ENCODE measurements at places on chromosomes 7 and 10.

DNA sequence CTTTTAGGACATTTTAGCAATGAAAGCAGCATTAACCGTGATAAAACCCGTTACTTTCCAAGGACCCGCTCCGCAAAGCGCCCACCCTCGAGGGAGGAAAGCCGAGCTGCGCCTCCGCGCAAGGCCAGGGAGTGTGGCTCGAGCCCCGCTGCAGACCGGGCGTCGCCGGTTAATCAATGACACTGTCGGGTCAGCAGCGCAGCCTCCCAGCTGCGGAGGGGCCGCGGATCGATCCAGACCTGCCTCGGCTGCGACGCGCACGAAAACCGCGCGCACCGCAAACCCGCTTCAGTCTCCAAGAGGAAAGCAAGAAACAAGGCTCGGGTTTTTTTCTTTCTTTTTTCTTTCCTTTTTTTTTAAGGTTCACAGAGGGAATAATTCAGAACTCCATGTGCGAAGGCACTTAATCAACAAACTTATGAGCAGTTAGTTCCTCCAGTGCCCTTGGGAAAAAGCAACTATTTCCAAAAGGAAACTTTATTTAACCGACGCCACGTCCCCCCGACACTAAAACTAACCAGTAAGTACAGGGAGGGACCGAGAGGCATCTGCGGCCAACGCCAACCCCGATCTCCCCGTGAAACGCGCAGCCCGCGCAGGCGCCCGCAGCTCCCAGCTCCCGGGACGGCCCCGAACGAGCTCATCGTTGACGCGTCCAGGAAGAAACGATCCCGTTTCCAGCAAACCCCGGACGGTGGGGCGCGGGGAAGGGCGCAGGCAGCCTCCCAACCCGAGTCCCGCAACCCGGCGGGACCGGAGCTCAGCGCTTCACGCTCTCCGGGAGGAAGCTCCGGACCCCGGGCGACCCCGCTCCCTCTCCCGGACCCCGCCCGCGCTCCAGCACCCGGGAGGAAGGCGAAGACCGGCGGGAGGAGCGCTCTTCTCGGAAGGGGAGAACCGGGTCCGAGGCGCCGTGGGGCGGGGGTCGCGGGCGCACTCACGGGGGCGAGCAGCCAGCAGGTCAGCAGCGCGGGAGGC lies 598 bp downstream of the VIPR2 start:
- peak; percentile 68 for DNase-seq

GRCh38 chr7:132059141-132059540 lies 502.7 kb upstream of the PODXL start:
- DNase-seq = no peak

GRCh38 chr7:63070696-63071095 lies 928.0 kb upstream of the ZNF722 start:
- no peak for DNase-seq

GRCh38 chr10:133106516-133106915 lies 18.8 kb downstream of the ADGRA1 start:
- DNase-seq = no peak

DNA sequence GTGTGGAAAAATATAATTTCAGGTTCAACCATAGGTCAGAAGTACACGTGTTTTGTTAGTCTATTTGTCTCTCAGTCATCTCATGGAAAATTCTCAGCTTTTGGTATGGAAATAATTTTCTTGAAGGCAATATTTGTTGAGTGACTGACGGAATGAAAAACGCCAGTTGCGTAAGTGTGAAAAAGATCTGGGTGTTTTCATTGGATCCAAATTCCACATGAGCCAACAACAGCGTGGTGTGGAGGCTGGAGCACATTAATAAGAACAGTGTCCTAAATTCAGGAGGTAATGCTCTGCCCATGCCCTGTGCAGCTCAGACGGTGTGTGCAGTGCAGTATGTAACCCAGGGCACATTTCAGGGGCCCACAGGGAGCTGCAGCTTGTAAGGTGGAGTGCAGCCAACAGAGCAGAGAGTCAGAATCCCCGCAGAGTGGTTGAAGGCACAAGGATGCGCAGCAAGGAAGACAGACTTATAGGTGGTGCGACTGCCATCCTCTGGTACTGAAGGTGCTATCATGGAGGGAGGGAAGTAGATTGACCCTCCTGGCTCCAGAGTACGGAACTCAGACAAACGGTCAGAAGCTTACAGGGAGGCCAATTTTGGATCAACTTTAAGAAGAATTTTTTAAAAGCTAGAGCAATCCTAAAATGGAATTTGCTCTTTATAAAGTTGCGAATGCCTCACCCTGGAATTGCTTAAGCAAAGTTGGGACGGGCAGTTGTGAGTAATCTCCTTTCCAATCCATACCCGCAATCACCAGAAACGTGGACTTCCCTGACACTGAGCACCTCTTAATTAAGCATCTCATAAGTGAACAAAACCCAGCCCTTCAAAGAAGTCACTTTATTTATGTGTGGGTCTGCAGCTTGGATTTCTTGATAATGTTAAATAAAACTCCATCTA lies 38.0 kb downstream of the EGFR start:
- DNase-seq = no peak

- DNase-seq = peak; percentile 23
Measured at GRCh38 chr10:44462338-44462914, 77.5 kb upstream of the CXCL12 start.

DNA sequence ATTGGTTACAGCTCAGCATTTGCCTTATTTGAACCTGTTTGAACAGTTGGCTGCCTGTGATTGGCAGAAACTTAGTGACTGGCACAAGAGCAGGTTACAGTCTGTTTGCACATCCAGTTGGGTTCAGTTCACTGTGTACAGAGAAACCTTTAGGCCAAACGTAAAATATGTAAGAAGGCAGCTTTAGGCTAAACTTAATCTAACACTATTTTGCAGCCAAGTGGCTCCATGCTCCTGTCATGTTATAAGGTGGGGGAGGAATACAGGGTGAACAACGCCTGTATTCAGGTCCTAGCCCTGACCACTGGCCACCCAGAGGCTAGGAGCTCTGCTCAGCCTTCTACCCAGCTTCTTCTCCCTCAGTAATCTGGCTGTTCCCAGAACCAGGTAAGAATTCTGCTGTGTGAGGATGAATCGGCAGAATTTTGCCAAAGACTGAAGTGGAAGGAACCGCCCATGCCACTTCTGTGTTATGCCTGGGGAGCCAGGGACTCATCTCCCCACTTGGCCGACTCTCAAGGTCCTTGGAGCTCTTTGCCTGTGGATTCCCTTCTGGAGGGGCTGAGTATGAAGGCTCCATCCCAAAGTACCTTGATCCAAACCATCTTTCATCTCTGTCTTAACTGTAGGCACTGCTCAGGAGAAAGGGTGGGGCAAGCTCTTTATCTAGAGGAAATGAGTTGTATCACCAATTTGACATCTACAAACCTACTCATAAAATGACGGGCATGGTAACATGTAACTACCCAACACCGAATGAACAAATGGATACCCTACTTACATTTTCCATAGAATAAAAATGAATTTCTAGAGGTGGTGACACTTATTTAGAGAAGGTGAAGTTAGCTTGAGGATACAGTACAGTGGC lies 164.4 kb upstream of the NAMPT start:
- DNase-seq = no peak

DNA sequence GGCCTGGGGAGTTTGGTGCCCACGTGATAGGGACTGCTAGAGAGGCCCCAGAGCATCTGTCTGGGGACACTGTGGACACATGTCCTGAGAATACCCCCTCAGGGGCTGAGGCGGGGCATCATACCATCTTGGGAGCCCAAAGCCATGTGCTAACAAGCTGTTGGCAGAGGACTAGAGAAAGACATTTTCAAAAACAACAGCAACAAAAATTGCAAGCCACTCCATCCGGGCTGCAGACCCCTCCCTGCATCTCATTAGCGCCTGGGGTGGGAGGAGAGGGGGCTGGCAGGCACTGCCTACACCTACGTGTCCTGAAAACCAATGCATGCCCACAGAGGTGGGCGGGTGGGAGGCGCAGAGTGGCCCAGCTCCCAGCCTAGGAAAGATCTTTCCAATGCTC lies 507.4 kb upstream of the PODXL start:
- DNase-seq = no peak

GRCh38 chr10:29618341-29619171 lies 16.2 kb downstream of the SVIL start:
- DNase-seq = no peak

GRCh38 chr7:151251328-151251688 lies 2.8 kb upstream of the SMARCD3 start:
- DNase-seq = no peak

GRCh38 chr7:8068892-8069686 lies 100.5 kb downstream of the GLCCI1 start:
- no peak for DNase-seq

DNA sequence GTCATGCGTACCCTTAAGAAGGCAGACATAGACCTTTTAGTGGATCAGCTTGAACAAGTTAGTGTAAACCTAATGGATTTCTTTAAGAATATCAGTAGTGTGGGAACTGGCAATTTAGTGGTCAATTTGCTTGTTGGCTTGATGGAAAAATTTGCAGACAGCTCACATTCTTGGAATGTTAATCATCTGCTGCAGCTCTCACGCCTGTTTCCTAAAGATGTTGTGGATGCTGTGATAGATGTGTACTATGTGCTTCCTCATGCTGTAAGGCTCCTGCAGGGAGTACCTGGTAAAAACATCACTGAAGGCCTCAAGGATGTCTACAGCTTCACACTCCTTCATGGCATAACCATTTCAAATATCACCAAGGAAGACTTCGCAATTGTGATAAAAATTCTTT lies 103.4 kb downstream of the ABCA13 start:
- no peak for DNase-seq

DNA sequence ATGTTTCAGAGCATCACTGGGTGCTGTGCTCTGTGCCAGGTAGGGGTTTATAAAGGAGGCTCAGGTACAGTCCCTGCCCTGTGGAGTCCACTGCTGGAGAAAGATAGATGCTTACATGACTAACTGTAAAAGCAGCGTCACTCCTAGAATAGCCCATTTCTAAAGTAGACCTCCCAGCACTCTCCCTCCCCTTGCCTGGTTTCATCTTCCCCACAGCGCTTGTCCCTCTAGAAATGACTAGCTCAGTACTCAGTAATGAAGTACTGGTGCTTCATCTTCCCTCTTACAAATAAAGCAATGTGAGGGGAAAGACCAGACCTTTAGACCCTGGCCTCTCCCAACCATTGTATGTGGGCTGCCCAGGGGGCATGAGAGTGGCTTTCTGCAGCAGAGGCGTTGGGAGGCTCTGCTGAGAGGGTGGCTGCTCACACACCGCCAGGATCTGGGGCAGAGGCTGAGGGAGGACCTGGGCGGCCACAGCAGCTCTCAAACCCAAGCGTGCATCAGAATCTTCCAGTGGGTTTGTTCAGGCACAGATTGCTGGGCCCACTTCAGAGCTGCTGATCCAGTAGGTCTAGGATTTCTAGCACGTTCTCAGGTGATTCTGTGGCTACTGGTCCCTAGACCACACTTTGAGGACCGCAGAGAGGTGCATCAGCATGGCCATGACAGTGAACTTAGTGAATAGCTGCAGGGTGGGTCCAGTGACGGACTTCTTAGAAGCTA lies 110.3 kb upstream of the ANLN start:
- DNase-seq = no peak

GRCh38 chr10:9877978-9878377 lies 1139.7 kb upstream of the CELF2 start:
- DNase-seq = no peak

GRCh38 chr7:108347616-108348015 lies 108.6 kb downstream of the NRCAM start:
- no peak for DNase-seq

DNA sequence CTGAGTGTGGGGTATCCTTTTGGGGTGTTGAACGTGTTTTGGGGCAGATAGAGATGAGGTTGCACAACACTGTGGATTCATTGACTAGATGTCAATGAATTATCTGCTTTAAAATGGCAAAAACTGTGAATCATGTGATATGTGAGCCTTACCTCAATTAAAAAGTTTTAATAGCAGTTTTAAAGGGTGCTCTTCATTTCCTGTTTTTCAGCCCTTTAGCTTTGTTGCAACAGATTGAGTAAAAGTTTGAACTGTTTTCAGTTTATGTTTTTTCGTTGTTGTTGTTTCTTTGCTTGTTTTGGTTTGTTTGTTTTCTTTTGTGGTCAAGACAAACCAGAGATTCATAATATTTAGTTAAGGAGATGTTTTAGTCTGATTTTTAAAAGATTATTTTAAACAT lies 9.4 kb downstream of the TAS2R41 start:
- no peak for DNase-seq

DNA sequence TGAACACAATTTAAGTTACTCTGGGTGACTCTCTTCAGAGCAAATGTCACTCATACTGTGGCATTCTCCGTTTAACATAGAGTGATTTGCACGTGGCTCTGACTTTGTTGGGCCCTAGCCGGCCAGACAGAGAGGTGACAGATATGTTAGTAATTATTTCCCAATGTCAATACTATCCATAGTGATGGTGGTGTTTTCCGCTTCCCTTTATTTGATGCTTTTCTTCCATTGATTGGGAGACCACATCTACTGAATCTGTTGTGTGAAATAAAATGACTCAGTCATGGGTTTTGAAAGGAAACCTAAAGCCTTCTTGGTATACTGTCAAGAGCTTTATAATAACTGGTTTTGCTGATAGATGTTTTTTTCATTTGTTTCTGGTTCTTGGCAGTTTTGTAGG lies 7.4 kb downstream of the AVL9 start:
- DNase-seq = peak; percentile 58

- peak; percentile 54 for DNase-seq
Measured at GRCh38 chr10:119263951-119264617, 56.7 kb downstream of the GRK5 start.

DNA sequence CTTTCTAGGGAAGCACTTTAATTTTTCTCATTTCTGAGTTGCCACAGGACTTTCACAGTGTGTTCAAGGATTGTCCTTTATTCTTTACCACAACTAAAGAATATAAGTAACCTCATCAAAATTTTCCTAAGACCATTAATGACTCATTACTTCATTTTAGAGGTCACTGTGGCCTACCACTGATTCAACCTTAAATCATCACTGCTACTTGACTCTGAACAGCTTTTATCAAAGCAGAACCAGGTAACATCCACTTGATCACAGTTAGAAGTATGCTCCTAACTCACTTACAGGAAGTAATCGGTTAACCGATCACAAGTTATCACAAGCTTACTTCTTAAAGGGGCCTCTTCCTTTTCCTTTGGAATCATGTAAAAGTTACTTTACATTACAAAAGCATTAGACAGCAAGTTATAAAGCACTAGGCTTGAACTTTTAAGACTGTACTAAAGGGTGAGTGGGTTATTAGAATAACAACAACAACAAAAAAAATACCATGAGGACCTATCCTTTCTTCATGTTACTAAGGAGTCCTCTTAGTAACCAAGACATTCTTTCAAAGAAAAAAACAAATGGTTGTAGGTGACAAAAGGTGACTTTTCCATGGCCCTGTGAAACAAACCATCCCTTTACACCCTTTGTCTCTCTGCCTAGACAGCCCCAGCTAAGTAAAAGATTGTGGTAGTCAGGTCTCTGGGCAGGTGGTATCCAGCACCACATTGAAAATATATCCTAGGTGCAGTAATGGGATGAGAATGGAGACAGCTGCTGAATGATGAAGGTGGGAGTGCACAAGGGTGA lies 40.0 kb upstream of the PDK4 start:
- peak; percentile 8 for DNase-seq

GRCh38 chr7:25259487-25260243 lies 31.4 kb upstream of the NPVF start:
- DNase-seq = peak; percentile 88
